ENCODE measurements at places on chromosomes 4 and X.

GRCh38 chrX:57918750-57919436 is 8.6 kb upstream of the ZXDA start:
- DNase-seq = no peak

DNA sequence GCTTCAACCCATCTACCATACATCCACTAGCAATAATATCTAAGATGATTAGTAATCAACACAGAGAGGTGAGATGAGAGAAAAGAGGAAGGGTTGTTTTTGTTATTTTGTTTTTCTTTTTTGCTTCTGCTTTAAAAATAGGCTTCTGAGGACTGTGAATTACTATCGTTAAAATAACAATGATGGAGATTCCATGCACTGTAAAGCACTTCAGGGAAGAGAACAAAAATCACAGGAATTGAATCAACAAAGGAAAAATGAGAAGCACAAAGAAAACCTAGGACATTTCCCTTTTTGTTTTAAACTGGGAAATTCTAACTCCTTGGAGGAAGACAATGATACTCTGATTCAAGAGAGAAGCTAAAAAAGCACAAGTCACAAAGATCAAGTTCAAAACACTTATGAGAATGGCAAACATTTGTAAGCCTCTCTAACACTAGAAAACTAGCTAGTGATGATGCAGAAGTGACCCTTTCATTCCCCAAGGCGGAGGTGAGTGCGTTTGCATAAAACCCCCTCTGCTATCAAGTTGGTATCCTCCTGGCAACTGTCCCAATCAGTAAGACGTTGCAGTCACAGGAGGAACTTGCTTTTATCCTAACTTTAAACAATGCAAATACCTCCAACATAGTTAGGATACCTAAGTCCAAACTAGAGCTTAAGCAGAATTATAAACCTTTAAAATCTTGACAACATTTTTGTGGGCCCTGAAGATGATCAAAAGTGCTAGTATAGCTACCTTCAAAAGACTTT is 308.5 kb downstream of the CAMK2D start:
- DNase-seq = no peak

- no peak for DNase-seq
These were observed 41.6 kb downstream of the RAB33A start for GRCh38 chrX:130213376-130213775.

DNA sequence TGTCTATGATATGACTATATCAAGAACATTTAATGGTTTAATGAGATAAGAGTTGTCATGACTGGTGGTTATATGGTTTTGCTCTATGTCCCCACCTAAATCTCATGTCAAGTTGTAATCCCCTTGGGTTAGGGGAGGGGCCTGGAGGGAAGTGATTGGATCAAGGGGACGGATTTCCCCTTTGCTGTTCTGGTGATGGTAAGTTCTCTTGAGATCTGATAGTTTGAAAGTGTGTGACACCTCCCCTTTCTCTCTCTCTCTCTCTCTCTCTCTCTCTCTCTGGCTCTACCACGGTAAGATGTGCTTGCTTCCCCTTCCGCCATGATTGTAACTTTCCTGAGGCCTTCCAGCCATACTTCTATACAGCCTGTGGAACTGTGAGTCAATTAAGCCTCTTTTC is 803.4 kb downstream of the TRIML1 start:
- no peak for DNase-seq

DNA sequence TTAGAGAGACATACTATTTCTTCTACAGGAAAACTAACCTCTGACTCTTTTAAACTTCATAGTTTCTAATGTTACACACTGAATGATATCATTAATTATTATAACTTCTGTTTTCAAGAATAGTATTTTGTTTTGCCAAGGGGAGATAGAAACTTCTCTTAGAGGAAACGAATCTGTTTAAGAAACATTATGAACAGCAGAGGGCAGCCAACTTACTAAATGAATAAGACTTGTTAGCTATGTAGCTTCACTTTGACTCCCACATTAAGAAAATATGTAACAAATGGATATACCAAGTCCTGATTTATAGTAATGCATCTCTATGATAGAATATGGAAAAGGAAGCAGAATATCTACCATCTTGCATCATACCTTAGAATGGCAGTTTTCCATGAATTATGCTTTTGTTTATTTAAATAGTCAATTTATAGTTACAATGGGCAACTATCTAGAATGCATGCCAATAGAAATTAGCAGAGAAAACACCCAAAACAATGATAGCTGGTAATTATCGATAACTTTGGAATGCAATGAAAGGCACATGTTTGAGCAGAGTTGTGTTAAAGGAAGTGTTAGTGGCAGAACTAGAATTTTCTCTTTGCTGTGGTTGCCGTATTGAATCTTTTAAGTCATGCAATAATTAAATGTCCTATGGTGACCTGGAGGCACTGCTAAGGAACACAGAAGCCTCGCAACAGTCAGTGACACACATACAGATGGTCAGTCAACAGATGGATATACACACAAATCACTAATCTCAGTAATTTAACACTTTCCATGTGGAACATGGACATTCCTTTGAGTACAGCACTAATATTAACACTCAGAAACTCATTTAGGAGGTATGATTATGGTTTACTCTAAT is 105.7 kb upstream of the PDLIM3 start:
- no peak for DNase-seq

- DNase-seq = no peak
These were observed 69.6 kb downstream of the FGFBP1 start for GRCh38 chr4:15868826-15869413.

DNA sequence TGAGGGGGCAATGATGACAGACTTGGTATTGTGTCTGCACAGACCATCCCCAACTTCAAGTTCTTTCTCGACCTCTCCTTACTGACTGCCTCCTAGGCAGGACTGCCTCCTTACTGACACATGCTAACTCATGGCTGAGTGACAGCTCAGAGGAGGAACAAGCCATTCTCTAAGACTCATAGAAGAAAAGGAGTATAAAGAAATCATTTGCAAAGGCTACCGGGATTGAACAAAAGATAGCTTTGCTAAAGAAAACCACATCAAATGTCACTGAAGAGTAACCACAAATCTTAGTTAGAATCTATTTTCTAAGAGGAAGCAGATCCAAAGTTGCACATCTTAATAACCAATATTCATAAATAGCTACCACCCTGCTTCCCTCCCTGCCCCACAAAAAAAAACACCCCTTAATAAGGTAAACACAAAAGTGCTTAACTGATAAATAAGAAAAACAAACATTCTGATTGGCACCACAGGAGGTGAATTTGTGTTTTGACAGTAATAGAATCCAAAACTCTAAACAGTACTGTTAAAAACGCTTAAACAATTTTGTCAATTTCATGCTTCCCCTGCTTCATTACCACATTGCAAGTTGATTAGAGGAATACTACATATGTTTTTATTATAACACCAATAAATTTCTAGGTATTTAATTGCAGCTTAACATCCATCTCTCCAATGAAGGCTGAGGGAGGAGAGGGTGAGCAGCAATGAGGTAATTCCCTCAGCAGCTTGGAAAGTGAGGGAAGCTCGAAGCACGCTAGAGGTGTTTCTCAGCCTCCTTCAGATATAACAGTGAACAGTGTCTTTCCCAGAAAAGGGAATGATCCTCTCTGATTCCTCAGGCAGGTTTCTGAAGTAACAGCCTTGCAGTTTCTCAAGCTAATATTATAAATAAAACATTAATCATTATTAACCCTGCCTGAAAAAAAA is 160.0 kb downstream of the HNRNPD start:
- DNase-seq = no peak

GRCh38 chr4:79088946-79089691 is 149.9 kb upstream of the PAQR3 start:
- no peak for DNase-seq

DNA sequence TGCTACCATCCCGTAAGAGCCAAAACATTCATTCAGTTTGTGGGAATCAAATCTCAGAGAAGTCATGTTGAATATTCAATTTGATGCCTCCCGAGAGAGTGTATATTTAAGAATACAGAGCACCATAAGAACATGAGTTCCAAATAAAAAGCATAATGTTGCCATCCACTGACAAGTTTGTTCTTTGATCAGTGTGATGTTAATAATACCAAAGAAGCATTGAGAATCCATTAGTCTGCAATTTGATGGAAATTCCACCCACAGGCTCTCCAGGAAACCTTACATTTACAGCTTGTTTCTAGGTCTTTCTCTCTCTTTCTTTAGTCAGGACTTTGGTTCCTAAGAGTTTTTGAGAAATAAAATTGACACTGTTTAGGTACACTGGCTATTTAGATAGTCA is 200.6 kb upstream of the SFRP2 start:
- no peak for DNase-seq

- no peak for DNase-seq
These were observed 552.9 kb upstream of the PABPC4L start for GRCh38 chr4:134754301-134755019.

DNA sequence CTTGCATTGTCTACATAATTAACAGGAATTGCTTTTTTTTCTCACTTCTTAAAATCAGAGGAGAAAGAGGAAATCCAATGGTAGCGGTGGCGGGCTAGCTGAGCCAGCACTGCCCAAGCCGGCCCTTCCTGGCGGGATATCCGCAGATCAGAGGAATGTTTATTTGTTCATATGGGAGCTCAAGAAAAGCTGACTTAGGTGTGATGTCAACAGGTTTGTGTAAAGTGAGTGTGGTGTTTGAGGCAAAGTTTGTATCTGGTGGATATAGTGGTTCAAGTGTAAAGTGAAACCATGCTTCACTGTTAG is 466 bp upstream of the SLC39A8 start:
- DNase-seq = no peak

DNA sequence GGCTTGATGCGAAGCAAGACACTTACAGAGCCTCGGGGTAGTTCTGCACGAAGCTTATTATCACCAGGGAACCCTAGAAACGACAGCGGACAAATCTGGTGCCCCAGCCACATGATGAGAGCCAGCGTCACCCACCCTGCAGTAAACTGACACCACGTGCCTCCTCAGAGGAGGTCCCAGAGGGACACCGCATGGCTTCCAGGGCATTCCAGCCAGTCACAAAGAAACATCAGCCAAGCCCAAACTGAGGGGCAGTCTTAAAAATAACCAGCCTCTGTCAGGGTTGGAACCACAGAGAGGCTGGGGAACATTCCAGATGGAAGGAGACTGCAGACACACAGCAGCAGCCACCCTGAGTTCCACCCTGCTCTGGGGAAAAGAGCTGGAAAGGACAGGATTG is 36.6 kb upstream of the HGFAC start:
- no peak for DNase-seq

DNA sequence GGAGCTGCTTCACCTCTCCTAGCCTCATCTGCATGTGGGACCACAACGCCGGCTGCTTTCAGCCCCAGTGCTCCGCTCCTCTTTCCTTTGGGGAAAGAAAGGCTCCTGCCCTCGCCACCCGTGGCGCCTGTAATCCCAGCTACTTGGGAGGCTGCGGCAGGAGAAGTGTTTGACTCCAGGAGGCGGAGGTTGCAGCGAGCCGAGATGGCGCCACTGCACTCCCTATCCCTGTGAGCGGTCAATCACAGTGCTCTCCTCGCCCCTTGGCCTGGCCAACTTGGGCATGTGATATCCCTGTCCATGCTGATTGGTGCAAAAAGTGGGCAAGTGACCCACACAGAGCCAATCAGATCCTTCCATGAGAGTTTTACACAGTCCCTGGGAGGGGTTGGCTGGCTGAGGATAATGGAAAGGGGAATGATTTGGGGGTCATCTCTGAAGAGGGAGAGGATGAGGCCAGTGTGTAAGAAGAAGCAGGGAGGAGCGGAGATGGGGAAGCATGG is 56.2 kb downstream of the WFS1 start:
- no peak for DNase-seq

DNA sequence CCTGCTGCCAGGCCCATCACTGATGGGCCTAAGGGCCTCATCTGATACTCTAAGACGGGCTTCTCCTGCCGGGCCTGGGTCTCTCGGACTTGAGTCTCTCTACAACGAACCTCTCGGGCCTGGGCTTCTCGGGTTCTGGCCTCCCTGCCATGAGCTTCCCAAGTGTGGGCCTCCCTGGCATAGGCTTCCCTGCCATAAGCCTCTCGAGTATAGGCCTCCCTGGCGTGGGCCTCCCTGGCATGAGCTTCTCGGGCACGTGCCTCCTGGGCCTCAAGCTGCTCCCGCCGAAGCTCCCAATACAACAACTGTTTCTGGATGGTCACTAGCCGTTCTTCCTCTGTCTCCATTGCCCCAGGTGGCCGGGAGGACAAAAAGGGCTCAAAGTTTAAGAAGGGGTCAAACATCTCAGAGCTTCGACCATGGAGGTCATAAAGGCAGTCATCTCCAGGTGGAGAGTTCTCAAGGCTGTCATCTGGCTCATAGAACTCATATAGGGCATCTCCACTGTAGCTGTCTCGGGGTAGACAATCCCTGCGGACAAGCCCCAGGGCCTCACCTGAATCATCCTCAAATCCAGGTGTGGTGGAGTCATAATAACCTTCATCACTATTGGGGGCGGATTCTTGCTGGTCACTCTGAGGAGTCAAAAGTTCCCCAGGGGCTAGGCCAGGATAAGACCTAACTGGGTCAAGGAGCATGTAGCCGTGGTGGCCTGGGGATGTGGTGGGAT is 14.1 kb downstream of the AMER1 start:
- no peak for DNase-seq

GRCh38 chr4:176988226-176988625 is 195.5 kb upstream of the VEGFC start:
- no peak for DNase-seq

DNA sequence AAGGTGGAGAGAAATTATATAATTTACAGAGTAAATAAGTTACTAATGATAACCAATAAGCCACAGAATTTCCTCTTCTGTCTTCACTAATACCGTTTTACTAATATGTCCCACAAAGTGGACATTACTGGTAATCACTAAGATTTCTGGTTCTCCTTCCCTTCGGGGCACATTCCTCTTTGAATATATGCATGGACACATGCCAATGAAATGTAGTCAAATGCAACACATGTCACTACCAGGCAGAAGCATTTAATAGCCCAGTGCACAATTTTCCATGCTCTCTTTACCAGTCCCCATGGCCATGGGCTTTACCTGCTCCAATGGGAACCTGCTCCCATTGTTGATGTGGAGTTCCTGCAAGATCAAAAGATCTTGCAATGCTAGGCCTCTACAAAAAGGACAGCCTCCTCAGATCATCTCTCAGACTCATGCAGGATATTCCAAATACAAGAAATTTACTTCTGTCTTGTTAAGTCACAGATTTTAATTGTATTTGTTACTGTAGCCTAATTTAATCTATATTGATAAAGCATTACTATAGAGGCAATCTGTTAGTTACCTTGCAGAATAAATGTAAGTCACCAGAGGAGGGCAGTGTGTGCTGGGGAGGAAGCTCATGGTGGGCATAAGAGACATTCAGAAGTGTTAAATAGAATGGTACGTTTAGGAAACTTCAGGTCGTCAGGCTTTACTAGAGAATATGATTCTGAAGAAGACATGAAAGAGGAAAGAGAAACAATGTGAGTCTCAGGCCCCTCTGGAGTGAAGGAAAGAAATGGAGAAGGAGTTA is 37.1 kb upstream of the INPP4B start:
- no peak for DNase-seq

GRCh38 chr4:123555807-123556273 is 159.2 kb downstream of the SPRY1 start:
- no peak for DNase-seq

DNA sequence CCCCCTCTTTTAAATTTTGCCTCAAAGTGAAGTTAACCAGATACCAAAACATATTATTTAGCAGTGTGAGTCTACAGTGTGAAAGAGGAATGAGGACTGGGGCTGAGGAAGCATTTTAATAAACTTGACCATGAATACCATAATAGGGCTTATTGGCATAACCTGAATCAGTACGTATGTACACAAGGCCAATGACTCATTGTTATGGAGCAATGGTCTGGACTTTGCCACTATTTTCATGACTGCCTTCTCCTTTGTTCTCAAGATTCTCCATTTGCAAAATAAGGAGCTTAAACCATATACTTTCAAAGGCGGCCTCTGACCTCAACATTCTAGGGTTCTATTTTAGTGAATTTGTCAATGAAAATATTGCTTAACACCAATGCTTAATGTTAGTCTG is 102.8 kb upstream of the OR13H1 start:
- DNase-seq = no peak
